ENCODE measurements at places on chromosomes 7 and 10.

GRCh38 chr7:158320328-158320727 is 267.3 kb downstream of the PTPRN2 start:
- no peak for DNase-seq

DNA sequence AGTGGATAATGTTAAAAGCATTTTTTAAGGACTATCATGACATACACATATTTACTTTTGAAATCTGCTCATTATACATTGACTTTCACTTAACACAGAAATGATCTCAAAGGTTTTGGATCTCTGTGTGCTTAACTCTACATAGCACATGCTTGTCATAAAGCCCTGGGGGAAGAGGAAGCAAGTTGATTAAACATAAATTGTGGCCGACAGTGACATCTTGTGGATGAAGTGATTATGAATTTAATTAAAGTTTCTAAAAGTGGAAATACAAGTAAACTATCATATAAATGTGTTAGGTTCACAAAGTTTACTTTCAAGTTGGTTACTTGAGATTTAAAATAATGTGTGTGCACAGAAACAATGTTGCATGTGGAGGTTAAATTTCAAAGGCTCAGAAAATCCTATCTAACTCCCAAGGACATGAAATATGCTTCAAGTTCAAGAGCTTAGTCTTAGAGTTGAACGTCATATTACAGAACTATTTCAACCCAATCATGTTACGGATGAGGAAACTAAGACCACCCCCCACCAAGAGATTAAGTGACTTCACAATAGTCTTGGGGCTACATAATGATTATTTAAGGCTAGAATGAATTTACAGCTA is 1247.8 kb downstream of the GATA3 start:
- DNase-seq: no peak

DNA sequence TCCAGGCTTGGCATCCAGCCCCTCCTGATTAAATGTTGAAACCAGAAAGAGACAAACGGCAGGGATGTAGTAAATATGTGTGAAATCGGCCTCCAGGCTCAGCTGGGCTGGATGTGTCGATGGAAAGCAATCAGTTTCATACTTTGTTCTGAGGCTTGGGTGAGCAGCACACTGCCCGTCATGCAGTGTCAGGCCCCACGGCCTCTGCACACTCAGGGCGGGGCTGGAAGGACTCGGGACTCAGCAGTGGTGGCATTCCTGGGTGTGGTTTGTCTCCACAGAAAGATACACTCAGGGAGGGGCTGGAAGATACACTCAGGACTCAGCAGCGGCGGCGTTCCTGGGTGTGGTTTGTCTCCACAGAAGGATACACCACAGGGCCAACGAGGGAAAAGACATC is 22.0 kb downstream of the ADGRA1 start:
- no peak for DNase-seq

DNA sequence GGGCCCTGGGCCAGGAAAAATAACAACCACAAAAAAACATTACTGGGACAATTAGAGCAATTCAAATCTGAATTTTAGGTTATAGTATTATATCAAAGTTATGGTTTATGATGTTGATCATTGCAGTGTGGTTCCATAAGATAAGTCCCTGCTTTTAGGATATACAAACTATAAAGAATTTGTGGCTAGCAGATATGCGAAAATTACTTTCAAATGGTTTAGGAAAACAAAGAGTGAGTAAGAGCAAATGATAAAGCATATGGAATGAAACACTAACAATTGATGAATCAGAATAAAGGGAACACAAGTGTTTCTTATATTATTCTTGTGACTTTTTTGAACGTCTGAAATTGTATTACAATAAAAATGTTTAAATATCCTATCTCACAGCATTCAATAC is 64.4 kb upstream of the HECTD2 start:
- DNase-seq: no peak
